ENCODE measurements at places on chromosomes 5 and 9.
A peak's percentile ranks its signal among the peaks of the same experiment; 100 is the strongest.

DNA sequence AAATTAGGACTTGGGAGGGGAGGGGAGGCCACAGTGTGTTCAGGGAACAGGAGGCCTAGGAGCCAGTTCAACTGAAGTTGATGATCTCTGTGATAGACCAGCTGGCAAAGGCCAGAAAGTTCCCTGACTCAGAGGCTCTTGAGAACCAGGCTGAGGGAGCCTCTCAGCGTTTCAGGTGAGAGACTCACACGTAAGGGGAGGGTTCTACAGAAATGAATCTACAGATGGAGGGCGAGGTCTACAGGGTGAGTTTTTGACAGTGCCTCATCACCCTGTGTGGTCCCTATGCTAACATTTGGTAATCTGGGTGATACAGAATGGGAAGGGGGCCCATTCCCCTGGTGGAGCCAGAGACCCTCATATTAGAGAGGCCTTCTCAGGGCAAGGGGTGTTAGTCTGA is 32.0 kb downstream of the ENHO start:
- DNase-seq = no peak

DNA sequence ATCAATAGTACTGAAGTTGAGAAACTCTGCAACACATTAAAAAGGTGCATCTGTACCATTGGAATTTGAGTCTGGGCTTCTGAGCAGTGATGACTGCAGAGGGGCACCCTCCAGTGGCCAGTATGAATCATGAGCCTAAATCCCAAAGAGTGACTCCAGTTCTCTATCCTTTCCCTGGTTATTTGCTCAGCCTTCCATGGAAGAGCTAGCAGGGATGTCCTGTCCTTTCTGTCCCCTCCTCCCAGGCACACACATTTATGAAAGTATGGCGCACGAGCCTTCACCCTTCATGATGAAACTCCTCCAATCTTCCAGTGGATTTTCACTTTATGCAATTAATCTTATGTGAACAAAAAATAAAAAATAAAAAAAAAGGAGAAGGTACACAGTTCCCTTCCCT is 81.0 kb downstream of the ESM1 start:
- DNase-seq = no peak

GRCh38 chr9:34603610-34604231 is 8.2 kb downstream of the RPP25L start:
- DNase-seq = peak; percentile 71

- no peak for DNase-seq
Observed at GRCh38 chr9:91347377-91347776, 14.3 kb downstream of the AUH start.

DNA sequence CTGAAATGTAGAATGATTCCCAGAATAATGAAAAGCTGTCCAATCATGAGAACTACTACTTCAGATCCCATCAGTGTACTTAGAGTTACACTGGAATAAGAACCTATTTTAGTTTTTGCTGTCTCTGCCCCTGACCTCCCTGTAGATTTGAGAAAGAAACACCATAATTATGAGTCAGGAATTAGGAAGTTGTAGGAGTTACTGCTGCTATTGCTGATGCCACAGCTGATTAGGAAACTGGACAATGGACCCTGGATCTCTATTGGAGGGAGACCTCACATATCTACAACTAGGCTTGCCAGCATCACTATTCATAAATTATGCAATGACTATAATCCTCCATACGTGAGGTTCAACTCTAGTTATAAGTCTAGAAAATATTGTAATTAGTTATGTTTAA is 48.8 kb upstream of the EDIL3 start:
- no peak for DNase-seq

DNA sequence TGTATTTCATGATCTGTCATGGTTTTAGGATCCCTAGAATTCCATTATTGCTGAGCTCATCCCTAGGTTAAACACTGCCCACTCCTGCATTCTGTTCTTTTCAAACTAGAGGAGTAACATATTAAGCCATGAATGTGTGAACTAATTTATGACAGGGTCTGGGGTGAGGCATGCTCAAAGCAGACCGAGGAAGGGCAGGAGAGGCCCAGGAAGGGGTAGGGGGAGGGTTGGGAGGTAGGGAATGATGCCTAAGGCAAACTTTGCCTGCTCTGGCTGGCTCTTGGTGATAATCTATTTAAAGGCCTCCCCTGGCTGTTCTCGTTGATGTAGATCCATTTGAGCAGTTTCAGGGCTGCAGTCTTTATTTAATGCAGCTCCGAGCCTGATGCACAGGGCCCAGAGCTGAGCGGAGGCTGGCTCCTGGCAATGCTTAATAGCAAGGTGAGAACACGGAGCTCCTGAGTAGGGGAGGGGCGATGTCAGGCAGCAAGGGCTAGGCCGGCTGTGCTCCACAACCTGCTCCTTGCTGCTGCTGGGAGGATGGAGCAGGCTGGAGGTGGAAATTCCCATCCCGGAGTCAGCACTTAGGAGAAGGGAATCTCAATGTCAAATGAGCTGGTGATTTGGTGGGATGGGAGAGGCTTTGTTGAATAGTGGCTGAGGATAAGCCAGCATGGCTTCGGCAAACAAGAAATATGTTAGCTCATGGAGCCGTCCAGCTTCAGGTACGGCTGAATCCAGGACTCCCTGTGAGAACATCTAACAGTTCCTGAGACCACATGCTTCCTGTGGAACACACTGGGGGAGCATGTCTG is 73.2 kb upstream of the UNC5A start:
- DNase-seq = no peak

DNA sequence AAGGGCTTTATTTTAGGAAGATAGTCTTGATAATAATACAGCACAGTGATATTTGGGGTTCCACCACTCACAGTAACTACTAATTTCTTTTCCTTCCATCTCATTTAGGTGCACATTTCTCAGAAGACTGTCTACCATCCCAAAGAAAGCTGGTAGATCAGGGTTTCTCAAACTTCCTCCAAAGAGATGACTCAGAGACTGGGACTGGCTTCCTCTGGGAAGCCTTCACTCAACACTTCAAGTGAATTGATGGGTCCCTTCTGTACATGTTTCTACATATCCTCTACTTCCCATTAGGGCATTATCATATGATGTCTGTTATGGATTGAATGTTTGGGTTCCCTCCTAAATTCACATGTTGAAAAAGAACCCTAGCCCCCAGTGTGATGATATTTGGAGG is 138.5 kb downstream of the SPOCK1 start:
- no peak for DNase-seq

DNA sequence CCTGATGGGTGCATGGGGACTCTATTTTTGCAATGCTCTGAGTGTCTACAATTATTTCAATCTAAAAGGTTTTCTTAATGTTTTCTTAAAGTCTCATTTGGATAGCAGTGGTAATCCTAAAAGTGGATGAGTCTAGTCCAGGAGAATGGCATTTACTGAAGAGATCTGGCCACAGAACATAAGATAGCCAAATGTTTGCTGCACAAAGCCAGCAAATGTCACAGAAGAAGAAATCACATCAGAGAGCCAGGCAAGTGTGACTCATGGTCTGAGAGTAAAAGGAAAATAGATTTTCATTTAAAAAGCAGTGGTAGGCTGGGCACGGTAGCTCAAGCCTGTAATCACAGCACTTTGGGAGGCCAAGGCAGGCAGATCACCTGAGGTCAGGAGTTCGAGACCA is 352.7 kb upstream of the GRAMD2B start:
- DNase-seq = no peak

- DNase-seq = no peak
Observed at GRCh38 chr9:80070071-80070742, 498.4 kb downstream of the TLE4 start.

- DNase-seq = no peak
Observed at GRCh38 chr9:109182940-109183798, 16.1 kb upstream of the FRRS1L start.

DNA sequence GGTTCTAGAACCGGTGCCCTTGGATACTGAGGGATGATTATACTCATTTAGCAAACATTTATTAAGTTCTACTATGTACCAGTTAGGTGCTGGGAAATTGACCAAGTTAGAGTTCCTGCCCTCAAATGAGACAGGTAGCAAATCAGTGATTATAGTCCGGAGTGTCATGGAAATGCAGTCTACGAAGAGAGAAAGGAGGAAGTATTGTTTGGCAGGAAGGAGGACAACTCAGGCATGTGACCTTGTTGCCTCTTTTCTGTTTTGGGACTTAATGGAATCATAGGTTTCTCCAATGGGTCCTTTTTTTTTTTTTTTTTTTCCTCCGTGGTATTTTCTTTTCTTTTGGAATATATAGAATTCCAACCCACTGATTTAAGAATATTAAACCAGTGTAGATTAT is 28.0 kb downstream of the OSTF1 start:
- DNase-seq = no peak

DNA sequence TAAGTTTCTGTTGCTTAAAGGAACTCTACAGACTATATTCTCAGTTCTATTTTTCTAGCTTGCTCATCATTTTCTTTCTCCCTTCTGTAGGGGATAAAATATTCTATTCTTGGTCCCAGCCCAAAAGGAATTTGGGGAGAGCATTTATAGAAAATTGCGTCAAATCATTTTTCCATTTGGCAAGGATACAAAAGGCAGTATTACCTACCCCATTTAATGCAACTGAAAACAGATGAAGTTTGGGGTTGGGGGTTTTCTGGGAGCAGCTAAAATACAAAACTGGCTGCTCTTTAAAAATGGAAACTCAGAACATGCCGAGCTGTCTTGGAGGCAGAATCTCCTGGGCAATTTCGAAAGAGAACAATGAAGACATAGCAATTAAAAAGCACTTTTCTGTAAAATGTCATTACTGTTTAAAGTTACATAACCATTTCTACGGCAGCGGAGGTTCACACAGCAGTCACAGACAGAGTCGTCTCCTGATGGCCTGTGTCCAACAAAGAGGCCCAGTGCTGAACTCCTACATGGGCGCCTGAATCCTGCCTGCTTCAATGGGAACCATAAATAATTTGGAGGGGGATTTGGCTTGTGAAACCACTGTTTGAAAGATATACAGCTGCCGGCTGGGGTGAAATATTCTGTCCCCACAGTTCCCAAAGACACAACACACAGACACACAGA is 152.4 kb downstream of the BRINP1 start:
- DNase-seq = no peak

DNA sequence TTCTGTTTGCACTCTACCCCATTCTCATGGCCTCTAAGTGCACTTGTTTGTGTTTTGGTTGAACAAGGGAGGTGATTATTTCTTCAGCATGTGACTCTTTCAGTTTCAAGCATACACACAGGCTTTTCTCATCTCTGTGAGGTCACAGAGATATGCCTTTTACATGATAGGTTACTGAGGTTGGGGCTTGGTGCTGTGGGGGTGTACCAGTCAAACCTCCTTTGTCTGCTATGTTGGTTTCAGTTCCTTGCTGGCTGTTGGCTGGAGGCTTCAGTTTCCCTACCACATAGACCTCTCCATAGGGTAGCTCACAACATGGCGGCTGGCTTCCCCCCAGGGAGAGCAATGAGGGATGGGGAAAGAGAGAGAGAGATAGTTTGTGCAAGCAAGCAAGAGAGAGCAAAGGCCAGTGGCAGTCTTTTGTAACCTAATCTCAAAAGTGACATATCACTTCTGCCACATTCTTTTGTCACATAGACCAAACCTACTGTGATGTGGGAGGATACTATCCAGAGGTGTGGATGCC is 96.7 kb upstream of the SEMA6A start:
- no peak for DNase-seq

DNA sequence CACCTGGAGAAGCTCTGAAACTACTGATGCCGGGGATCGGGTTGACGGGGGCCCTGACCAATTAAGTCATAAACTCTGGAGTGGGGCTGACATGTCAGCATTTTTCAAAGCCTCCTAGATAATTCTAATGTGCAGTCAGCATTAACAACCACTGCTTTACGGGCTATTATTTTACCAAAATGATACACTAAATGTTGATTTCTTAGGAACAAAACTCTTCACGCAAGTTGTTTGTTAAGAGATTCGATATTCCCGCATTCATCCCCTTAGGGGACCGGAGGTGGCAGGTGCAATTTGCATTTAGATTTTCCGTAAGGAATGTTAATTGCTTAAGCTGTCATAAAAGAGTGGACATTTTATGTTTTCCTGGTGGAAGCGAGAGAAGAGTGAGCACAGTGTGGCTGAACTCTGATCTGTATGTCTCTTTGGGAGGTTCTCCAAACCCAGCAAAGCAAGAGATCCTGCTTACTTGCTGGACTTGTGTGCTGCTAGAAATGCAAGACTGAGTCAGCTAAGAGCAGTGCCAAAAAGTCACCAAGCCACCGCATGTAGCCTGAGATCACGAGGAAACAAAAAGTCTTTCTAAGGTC is 77.6 kb downstream of the UGCG start:
- no peak for DNase-seq

DNA sequence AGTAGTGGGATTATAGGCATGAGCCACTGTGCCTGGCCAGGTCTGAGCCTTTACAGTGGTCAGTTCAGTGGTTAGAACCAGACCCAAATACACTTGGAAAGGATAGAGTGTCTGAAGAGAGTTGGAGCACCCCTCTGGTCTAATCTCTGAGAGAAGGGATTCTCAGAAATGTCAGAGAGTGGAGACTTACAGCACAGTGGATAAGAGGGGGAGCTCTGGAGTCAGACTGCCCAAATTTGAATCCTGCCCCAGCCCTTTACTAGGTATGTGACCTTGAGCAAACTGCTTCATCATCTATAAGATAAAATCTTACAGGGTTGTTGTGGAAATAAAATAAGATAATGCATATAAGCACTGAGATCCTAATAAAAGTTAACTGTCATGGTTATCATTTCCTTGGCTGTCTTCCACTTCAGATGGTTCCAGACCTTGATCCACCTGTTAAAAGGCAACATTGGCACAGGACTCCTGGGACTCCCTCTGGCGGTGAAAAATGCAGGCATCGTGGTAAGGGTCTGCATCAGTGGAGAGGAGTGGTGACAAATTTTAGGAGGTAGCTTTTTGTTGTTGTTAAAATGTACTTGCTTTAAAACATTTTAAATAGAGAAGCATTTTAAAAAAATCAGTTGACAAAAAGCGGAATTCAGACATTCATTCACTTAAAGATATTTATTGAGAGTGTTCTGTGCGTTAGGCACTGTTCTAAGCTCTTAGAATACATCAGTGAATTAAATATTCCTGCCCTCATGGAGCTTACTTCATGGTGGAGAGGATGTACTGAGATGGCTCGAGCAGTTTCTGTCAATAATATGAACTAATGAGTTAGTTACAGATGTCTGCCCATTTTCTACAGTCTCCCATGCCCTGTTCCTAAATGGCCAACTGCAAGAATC is 16.0 kb downstream of the SLC36A1 start:
- no peak for DNase-seq

- no peak for DNase-seq
Observed at GRCh38 chr5:130762031-130762430, 403.0 kb downstream of the HINT1 start.

DNA sequence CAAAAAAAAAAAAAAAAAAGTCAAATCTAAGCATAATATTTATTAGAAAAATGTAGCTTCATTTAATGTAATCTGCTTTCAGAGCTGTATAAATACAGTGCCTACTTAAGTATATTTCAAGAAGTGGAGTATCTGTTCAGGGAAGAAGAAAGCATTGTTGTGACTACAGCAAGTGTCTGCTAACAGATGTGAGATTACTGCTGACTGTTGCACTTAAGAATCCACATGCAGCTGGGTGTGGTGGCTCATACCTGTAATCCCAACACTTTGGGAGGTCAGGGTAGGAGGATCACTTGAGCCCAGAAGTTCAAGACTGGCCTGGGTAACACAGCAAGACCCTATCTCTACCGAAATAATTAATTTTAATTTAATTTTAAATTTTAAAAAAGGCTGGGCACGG is 19.0 kb downstream of the KDM3B start:
- DNase-seq = no peak
